ENCODE measurements at places on chromosomes 5 and 9.

DNA sequence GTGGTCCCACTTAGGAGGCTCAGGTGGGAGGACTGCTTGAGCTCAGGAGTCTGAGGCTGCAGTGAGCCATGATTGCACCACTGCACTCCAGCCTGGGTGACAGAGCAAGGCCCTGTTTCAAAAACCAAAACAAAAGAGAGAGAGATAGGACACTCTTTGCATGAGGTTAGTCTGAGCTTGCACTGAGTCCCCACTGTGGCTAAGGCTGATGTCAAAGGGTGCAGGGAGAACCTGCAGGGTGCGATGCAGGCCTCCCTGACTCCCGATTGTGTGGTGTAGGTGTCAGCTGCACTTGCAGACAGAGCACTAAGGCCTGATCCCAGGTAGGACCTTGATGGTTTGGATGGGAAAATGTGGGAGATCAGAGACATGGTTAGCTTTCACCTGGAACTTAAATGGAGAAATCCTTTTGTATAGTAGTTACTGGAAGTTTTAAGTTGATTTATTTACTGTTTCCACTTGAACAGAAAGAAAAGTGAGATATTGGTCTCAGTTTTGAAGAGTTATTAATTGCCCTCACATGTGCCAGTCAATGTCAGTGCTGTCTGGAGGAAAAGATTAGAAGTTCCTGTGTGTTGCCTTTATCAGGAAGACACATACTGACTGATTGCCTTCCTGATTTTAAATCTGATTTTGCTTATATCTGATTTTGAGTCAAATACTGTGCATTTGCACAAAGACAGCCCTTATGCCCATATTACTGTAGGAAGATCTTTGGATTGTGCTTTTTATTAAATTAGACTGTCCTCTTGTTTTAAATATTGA is 260.0 kb downstream of the MAST4 start:
- DNase-seq: no peak

GRCh38 chr5:71586052-71586940 is 844 bp upstream of the MCCC2 start:
- DNase-seq: no peak

- DNase-seq: no peak
Observed at GRCh38 chr9:87891754-87892153, 9.1 kb downstream of the SPATA31E1 start.

DNA sequence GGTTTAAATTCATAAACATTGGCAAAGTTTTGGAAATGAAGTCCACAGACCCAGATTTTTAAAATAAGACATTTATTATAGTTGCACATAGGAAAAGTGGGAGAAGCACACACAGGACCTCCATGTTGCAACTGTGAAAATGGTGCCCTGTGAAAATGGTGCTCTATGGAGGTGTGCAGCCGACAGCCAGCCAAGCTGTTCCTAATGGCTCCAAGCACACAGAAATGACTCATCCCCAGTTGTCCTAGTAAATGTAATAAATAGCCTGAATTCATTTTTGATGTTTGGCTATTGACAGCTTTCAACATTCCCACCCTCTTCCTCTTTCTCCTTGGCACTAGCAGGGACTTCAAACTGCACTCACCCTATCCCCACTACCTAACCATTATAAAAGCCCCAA is 590.9 kb downstream of the CAAP1 start:
- DNase-seq: no peak

- no peak for DNase-seq
Observed at GRCh38 chr9:33143241-33143661, 23.9 kb downstream of the B4GALT1 start.

DNA sequence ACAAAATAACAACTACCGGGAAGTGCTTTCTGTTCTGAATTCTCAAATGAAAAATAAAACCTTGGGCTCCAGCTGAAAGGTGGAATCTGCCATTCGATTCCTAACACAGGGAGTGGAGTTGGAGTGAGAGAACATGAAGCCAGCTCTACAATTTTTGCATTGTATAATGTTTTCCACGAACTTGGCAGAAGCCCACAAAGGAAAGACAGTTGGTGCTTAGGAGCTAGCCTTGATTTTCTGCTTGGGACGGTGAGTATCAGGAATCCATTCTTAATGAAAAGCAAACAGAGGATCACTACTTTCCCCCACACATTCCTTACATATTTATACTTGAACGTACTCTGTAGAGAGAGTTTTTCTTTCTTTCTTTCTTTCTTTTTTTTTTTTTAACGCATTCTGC is 74.2 kb upstream of the FBXL7 start:
- no peak for DNase-seq

DNA sequence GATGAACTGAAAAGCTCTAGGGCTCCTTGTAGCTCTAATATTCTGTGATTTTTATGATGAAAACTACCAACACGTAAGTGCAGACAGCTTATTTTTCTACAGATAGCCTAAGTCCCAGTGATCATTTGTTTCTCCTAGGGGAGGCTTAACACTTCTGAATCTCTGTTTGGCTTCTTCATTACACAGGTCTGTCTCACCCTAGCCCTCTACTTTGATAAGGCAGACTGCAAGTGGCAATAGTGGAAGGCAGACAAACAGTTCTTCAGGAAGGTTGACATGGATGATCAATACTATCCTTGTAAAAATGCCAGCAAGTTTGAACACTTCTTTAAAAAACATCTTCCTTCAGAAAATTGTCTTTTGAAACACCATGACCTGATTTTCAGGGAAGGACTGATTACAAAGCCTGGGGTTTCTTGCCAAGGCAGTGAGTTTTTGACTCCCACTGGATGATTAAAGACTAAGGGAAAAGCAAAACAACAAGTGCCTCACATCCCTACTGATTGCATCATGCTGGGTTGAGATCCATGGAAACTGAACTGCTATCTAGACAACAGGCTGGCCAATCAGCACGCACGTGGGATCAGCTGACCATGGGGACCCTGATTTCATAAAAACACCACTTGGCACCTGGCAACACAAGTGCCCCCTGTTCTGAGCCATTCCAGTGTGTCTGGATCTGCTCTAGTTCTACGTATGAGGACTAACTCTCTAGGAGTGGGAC is 212.2 kb downstream of the SMARCA2 start:
- no peak for DNase-seq

GRCh38 chr9:23582836-23583235 is 243.2 kb downstream of the ELAVL2 start:
- DNase-seq: no peak

DNA sequence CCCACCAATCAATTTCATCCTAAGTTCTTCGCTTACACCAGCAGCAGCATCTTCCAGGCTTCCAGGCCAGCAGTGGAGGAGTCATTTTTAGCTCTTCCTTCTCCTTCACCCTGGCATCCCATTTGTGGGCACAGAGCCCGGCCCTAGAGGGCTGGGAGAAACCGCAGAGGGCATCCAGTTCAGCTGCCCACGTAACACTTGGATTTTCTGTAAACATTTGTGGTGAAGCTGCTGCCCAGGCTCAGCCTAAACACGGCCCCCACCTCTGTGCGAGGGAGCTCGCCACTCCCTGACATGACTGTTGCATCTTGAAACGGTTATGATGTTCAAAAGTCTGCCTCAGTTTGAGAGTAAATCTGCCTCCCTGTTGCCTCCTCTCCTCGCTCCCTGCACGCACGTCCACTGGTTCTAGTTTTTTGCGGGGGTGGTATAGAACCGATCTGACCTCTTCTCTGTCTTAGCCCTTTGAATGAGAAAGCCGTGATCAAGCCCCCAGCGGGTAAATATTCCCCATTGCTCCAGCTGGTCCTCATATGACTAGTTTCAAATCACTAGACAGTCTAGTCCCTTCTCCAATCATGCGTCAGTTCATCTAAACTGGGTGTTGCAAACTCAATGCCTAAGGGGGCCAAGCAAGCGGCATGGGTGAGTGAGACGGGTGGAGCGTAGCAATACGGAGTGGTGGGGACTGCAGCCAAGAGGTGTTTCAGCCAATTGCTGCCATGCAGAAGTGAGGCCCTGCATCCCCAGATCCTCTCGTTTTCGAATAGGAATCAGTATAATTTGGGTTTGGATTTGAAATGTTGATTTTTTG is 34.9 kb upstream of the N4BP3 start:
- DNase-seq: no peak

DNA sequence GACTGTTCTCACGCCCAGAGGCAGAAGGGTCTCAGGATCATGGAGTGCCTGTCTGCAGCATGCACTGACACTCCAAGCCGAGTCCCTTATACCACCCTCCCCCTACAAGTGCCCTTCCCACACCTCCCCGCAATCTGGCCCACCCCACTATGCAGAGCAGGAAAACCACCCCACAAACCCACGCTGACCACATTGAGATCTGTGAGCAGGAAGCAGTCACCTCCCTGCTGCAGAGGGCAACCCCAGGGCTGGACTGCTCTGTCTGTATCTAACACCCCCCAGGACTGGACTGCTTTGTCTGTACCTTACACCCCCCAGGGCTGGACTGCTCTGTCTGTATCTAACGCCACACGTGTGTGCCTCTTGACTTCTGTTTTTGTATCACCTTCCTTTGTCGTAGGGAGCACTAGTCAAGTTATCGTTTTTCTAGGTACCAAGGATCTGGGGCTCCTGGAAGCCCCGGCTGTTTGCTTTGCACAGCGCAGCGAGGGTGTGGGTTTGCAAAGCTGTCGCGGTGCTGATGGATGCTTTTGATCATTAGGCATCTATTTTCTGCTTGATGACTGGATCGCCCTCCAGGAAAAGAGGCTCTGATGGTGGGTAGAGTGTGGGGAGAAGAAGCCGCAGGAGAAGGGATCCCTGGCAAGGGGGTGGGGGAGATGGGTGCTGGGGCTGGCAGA is 21.5 kb downstream of the OLFM1 start:
- DNase-seq: no peak

DNA sequence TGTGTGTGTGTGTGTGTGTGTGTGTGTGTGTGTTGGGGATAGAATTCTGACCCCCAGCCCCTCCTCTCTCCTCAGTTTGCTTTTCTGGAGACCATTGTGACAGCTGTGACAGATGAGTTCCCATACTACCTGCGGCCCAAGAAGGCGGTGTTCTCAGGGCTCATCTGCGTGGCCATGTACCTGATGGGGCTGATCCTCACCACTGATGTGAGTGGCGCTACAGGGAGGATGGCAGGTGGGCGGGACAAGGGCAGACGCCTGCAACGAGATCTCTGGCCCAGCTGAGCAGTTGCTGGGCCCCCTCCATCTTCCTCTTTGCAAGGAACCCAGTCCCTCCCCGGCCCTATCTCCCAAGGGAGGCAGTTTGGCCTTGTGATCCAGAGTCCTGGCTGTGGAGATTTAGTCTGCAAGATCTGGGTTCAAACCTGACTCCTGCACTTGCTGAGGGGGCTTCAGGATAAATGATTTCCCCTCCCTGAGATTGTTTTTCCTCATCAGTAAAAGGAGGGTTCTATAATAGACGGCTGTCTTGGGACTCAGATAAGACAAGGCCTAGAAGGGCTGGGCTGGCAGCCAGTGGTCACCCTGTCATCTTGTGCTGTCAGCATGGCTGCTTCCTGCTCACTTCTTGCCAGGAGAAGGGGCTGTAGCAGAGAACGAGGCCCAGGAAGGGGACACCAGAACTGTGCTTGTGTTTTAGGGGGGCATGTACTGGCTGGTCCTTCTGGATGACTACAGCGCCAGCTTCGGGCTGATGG is 14.1 kb downstream of the SLC6A7 start:
- DNase-seq: no peak

DNA sequence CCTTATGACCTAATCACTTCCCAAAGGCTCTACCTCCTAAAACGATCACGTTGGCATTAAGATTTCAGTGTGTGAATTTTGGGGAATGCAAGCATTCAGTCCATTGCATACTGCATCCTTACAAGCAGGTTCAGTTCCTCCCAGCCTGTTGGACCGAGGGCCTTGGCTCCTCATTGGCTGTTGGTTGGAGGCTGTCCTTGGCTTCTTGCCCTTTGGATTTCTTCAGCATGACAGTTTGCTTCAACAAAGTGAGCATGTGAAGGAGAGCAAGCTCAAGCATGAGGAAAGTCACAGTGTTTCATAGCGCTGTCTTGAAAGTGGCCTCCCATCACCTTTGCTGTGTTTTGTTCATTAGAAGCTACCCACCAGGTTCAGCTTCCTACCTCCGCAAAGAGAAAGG is 109.5 kb downstream of the GADD45G start:
- DNase-seq: no peak

GRCh38 chr5:78758169-78758839 is 109.7 kb upstream of the LHFPL2 start:
- DNase-seq: no peak

DNA sequence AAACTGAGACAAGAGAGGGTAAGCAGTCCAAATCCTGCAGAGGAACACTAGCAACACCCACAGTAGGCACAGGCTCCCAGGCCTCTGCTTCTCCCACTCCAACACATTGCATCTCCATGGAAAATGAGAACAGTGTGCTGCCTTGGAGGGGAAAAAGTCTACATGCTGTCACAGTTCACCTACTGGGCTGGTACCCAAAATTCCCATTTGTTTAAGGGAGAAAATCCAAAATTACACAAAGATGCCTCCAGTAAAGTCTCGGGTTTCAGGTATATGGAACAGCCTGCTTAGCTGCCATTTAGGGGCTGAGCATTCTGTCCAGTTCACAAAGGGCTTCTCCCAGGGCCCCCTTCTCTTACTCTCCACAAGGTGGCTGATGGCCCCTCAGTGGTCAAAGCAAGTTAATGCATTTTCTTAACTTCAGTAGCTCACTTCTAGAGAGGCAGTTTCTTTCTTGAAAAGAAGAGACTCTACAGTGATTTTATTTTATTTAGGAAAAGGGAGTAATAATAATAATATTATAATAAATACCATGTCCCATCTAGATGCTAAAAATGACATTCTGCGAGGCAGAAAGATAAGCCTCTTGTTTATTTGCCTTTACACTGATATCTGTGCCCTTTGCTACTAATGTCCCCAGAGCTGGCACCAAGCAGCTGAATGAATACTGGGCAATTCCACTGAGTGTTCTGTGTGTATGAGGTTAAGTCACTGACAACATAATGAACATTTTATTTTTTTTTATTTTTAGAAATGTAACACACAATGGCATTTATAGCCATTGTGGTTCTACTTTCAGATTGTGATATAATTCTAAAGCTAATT is 89.4 kb downstream of the RGS7BP start:
- no peak for DNase-seq

GRCh38 chr9:108478431-108479332 is 377.1 kb downstream of the ACTL7B start:
- no peak for DNase-seq

GRCh38 chr9:71638627-71639026 is 129.7 kb downstream of the CEMIP2 start:
- peak; percentile 17 for DNase-seq

GRCh38 chr5:32601623-32602295 is 16.4 kb downstream of the SUB1 start:
- no peak for DNase-seq

- no peak for DNase-seq
Observed at GRCh38 chr5:118325931-118326330, 662.4 kb downstream of the DTWD2 start.

GRCh38 chr5:75338408-75338807 is 1.4 kb downstream of the HMGCR start:
- DNase-seq: no peak

- DNase-seq: no peak
Observed at GRCh38 chr5:163379298-163380155, 57.9 kb upstream of the CCNG1 start.

- no peak for DNase-seq
Observed at GRCh38 chr9:107309271-107309670, 26.2 kb downstream of the RAD23B start.

- DNase-seq: no peak
Observed at GRCh38 chr9:120265791-120266190, 314.2 kb downstream of the CDK5RAP2 start.

- DNase-seq: no peak
Observed at GRCh38 chr5:52814352-52815148, 26.8 kb downstream of the ITGA1 start.

GRCh38 chr5:148978370-148979082 is 84.3 kb downstream of the SH3TC2 start:
- DNase-seq: no peak

- no peak for DNase-seq
Observed at GRCh38 chr9:123536455-123536868, 180.5 kb downstream of the CRB2 start.
